ENCODE measurements at places on chromosomes 6 and 20. TPM values are rescaled to one million over a fixed set of nuclear protein-coding genes. Genes with fewer than 3 reads are reported as not detected.

The PSORS1C2 gene
- not detected for total RNA-seq

DNA sequence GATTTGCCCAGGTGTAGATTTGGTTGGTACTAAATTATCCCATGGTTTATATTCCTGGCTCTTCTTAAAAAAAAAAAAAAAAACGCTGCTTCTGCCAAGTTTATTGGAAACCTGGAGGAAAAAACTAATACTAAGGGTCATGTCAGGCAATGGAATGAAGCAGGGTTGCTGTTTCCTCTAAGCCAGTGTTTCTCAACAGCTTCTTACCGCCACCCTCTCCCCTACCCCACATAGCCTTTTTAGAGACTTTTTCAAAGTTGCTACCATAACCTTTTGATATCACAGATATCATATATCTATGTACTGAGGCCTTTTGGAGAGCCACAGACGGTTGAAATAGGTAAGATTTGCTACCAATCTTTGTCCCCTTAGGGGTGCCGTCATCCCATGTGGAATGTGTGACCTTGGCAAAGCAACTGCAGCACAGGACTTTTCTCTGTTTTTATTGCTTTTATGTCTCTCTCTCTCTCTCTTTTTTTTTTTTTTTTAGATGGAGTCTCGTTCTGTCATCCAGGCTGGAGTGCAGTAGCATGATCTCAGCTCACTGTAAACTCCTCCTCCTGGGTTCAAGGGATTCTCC is 35.0 kb downstream of the SYTL3 start:
- no peak overlapping the region for H3K27ac ChIP-seq
- no peak for DNase-seq
- H3K36me3 ChIP-seq, result peaks cover 81% of the 10 kb centered on the region
- H3K4me1 ChIP-seq, result peaks cover 46% of the 10 kb centered on the region

The DEFB127 gene
- not detected for total RNA-seq

GRCh38 chr6:16511040-16511660 is 250.1 kb downstream of the ATXN1 start:
- no peaks in the 10 kb centered on the region for H3K27me3 ChIP-seq
- DNase-seq, result no peak
- H3K4me3 ChIP-seq, result peak overlapping the region; percentile 20
- peaks cover 24% of the 10 kb centered on the region for H3K36me3 ChIP-seq
- H3K4me1 ChIP-seq, result peaks cover 56% of the 10 kb centered on the region
- peak overlapping the region; percentile 84 for H3K27ac ChIP-seq

The OR2H2 gene
- total RNA-seq, result not detected

- no peak for DNase-seq
- no peak overlapping the region for H3K27ac ChIP-seq
- H3K27me3 ChIP-seq, result no peaks in the 10 kb centered on the region
Measured at GRCh38 chr6:36095497-36096391, 34.6 kb upstream of the MAPK13 start.

DNA sequence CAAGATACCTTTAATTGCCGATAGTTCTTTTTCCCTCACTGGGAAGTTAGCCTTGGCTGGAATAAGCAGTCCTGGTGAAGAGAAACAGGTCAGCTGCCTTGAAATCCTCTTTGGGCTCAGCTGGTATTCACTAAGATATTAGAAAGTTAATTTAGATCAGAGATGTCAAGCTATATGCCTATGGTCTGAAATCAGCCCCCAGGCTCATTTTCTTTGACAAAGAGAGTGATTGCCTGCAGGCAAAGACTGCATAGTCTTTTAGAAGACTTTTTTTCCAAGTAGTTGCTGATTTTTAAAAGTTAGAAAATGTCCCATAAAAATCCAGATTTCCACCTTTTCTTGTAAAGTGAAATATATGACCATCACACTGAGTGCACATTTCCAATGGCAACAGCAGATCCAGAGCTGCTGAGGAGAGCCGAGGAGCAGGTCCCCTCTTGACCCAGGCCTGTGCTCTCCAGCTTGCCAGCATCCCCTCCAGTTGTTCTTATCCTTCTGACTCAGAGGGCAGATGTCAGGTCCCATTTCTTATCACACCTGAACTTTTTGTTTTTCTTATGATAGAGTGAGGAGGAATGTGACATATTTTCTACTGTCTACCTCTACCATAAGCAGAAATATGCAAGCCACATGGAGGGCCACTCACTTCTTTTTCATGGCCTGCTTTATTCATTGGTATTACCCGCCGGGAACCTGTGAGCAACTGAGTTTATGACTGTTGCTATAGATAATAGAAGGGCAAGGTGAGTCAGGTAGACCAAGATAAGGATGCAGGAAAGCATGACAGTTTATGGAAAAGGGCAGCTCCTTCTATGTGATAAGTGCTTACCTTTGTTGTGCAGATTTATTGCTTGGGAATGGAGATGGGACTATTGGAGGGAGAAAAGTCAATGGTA is 17.6 kb upstream of the L3MBTL3 start:
- H3K4me3 ChIP-seq, result no peak overlapping the region
- DNase-seq, result no peak
- no peak overlapping the region for H3K27ac ChIP-seq
- no peaks in the 10 kb centered on the region for H3K4me1 ChIP-seq
- peaks cover 16% of the 10 kb centered on the region for H3K27me3 ChIP-seq

DNA sequence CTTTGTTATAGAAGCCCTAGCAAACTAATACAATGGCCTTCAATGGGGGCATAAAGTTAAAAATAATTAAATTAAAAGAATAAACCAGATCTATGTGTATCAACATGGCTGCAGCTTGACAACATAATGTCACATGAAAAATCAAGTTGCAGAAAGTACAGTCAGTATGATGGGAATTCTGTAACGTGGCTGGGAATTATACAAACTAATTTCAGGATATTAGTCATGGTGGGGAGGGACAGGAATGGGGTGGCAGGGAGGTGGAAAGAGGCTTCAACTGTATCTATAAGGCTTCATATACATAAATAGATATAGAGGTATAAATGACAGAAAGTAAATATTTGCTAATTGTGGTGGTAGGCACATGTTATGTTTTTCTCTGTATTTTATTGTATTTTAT is 107.1 kb downstream of the UNC5CL start:
- no peaks in the 10 kb centered on the region for H3K36me3 ChIP-seq
- no peak for DNase-seq
- no peaks in the 10 kb centered on the region for H3K4me1 ChIP-seq
- H3K27ac ChIP-seq, result no peak overlapping the region

The COX4I2 gene
- total RNA-seq, result not detected

GRCh38 chr6:74069089-74069581 is 373.1 kb downstream of the CD109 start:
- no peak overlapping the region for H3K4me3 ChIP-seq
- no peaks in the 10 kb centered on the region for H3K4me1 ChIP-seq
- no peak overlapping the region for H3K27ac ChIP-seq

The SLC4A11 gene
- 1.9 TPM for total RNA-seq

- no peak overlapping the region for H3K4me3 ChIP-seq
- peaks cover 3% of the 10 kb centered on the region for H3K4me1 ChIP-seq
- H3K27me3 ChIP-seq, result no peaks in the 10 kb centered on the region
- no peaks in the 10 kb centered on the region for H3K36me3 ChIP-seq
- no peak overlapping the region for H3K27ac ChIP-seq
Measured at GRCh38 chr6:71334768-71335167, 46.2 kb downstream of the OGFRL1 start.

DNA sequence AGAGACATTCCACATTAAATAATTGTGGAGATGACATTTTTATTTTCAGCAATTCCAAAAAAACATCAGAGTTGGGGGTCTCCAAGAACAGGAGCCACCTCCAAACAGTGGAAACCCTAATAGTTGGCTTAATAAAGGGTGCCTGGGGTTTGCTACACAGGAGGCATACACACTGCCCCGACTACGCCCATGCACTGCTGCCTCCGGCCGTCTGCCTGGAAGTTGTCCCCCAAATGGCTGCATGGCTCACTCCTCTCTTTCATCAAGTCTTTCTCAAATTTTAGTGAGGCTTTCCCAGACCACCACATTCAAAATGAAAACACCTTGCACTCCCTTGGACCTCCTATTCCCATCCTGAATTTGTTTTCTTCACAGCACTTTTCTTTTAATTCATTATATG is 58.8 kb downstream of the ZMYND8 start:
- no peaks in the 10 kb centered on the region for H3K27me3 ChIP-seq
- peaks cover 68% of the 10 kb centered on the region for H3K36me3 ChIP-seq
- H3K27ac ChIP-seq, result no peak overlapping the region
- H3K4me3 ChIP-seq, result no peak overlapping the region
- H3K4me1 ChIP-seq, result peaks cover 16% of the 10 kb centered on the region

The SDC4 gene
- total RNA-seq, result 185 TPM

DNA sequence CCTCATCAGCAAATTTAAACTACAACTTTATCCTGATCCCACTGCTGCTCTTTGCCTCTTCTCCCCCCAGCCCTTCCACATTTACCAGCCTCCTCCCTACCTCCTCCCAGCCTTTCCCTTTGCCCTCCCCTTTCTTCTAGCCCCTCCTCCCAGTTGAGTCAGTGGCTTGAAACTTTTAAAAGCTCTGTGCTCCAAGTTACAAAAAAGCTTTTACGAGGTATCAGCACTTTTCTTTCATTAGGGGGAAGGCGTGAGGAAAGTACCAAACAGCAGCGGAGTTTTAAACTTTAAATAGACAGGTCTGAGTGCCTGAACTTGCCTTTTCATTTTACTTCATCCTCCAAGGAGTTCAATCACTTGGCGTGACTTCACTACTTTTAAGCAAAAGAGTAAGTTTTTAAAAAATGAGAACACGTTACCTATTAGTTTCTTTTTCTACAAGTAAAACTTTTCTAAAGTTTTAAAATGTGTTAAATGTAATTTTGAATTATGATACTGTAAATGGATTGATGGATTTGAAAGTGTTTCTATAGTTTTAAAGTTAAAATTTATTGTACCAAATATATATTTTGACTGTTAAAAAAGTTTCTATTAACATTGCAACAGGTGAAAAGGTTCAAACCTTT is at the start of gene GJA1:
Gene GJA1 (plus strand): TSS at position 203 of the 626 bp plus-strand sequence. CDS start 11,202 bp downstream, outside the sequence.
- peaks cover 10% of the 10 kb centered on the region for H3K4me1 ChIP-seq
- peaks cover 34% of the 10 kb centered on the region for H3K27me3 ChIP-seq
- peak within 1 kb of the TSS; percentile 80 for H3K4me3 ChIP-seq
- no peaks in the 10 kb centered on the region for H3K36me3 ChIP-seq
- no peak for DNase-seq

GRCh38 chr6:143441680-143442545 is 8.6 kb downstream of the ADAT2 start:
- no peaks in the 10 kb centered on the region for H3K27me3 ChIP-seq
- H3K27ac ChIP-seq, result peak overlapping the region; percentile 95
- peak; percentile 77 for DNase-seq
- H3K4me3 ChIP-seq, result peak overlapping the region; percentile 47
- H3K36me3 ChIP-seq, result peaks cover 58% of the 10 kb centered on the region
